ENCODE measurements at places on chromosomes 2 and 18.
A peak's percentile ranks its signal among the peaks of the same experiment; 100 is the strongest.

- peak; percentile 41 for DNase-seq
These were observed 74.2 kb downstream of the CDK15 start for GRCh38 chr2:201880579-201880978.

DNA sequence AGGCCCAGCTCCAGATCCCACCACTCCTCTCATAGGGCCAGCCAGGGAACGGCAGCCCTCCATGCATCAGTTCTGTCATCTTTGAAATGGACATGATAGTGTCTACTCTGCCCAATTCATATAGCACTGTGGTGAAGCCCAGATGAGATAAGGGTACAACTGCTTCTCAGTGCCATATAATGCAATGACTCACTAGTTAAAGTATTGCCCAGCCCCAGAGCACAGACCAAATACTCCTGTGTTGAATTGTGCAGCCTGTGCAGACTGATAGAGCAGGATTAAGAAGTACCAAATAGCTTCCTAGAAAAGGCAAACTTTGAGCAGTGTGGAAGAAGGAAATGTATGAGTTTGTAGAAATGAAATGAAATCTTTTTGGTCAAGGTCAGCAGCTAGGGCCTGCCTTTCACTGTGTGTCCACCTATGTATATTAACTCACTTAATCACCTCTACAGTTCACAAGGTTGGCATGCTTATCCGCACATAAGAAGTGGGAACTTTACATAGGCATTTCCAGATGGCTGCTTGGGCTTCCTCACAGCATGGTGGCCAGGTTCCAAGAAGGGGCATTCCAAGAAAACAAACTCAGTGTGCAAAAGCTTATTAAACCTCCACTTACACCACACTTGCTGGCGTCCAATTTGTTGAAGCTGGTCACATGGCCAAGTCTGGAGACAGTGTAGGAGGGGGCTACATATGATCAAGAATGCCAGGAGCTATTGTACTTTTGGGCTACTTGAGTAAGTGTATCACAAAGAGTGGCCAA lies 102.8 kb upstream of the COPS8 start:
- no peak for DNase-seq

DNA sequence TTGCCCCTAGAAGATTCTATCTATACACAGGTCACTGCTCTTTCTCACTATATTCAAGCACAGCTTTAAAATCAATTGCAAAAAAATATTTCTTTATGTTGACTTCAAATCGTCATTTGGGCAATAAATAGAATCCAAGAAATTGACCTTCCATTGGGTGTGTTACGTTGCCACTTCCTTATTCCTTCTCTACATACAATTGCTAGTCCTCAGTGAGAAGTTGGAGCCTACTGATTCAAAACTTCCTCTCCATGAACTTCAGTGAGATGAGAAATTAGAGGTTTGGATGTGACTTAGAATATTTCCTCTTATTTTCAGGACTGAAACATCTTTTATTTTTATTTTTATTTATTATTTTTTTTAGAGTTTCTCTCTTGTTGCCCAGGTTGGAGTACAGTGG lies 40.3 kb downstream of the PMAIP1 start:
- no peak for DNase-seq

DNA sequence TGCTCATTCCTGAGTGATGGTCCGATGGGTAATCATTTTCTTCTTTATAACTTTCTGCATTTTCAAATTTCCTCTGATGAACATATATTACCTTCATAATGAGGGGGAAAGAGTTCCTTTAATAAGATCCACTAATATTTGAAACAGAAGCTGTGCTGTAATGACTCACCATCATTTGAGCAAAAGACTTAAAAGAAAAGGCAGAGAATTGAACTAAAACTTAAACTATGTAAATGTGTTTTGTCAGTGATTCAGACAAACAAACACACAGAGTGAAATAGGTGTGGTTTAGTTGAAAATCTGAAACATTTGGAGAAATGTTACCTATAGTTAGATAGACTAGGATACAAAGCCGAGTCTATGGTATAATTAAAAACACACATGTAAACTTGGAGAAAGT lies 209.6 kb downstream of the STK39 start:
- no peak for DNase-seq

DNA sequence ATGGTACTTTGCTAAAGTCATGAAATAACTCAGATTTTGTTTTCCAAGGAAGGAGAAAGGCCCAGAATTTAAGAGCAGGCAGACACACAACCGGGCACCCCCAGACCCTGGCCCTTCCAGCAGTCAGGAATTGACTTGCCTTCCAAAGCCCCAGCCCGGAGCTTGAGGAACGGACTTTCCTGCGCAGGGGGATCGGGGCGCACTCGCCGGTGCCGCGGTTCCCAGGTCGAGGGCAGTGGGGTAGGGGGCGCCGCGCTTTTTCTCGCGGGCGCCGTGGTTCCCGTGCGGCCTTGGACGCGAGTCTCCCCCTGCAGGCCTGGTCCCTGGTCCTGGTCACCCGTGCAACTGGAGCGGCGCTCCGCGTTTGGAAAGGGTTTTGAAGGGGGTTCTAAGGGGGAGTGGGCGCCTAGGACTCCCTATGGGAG lies 1.2 kb downstream of the ZNF236 start:
- peak; percentile 33 for DNase-seq

DNA sequence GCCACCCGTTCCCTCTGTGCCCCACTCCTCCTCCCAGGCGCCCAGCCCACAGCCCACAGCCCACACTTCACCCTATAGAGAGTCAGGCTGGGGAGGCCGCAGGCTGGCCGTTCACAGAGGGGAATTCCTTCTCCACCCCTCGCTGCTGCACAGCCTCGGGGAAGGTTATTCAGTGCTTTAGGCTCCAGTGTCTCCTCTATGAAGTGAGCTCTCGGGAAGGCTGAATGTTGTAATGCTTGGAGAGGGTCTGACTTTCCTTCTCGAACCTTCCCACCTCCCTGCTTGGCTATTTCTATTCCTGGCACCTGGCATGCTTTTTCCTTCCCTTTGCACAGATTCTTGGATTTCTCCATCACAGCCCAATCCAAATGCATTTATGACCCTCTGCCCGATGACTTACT lies 62.5 kb upstream of the SMAD7 start:
- DNase-seq: no peak

- peak; percentile 31 for DNase-seq
These were observed 5.9 kb upstream of the CERS6 start for GRCh38 chr2:168450171-168450570.

DNA sequence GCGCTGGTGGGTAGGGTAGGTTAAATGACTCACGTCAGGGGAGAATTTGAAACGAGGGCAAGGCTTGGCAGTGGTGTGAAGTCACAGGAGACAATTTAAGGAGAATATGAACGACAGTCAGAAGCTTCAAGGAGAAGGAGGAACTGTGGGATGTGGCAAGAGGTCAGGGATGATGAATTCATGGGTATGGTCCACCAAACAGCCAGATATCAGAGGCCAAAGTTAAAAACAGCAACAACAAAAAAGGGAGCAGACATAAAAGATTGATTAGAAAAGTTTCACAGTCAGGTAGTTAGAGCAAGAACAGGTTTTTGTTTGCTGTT lies 1.4 kb upstream of the ZNF396 start:
- no peak for DNase-seq

- DNase-seq: no peak
These were observed 46.0 kb downstream of the NPAS2 start for GRCh38 chr2:100865816-100866460.

DNA sequence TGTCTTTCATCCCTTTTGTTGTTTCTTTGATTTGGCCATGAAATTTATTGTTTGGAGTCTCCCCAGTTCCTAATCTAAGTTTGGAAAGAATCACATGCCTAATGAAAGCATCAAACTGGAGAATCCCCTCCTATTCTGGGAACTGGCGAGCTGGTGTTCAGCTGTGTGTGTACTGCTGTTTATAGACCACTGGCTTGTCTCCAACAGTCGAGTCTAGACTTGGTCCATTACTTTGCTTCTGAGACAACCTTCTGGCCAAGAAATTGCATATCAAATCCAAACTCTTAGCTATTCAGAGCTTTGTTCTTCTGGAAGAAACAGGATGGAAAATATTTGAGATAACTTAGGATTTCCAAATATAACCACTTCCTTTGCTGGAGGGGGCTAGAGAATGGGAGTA lies 111.5 kb upstream of the THSD7B start:
- DNase-seq: no peak

DNA sequence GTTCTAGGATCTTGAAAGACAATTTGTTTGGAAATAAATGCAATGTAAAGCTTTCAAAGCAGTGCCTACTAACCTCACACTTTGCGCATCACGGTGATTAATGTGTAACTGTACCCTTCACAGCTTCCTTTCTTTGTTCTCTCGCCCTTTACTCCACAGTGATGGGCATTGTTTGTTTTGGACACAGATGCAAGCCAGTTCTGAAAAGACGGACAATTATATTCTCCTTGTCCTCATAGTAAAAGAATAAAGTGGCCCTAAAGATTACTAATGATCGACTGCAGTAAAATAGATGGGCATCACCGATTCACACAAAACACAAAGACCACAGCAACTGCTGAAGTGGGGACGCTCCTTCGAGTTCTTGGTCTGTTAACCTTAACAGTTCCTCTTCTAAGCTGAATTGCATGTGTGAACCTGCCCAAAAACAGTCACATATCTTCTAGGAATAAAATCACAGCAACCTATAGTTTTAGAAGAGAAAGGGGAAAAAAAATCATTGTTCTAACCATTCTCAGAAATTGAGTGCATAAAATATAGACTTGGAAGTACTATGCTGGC lies 7.7 kb downstream of the L3MBTL4 start:
- DNase-seq: no peak

DNA sequence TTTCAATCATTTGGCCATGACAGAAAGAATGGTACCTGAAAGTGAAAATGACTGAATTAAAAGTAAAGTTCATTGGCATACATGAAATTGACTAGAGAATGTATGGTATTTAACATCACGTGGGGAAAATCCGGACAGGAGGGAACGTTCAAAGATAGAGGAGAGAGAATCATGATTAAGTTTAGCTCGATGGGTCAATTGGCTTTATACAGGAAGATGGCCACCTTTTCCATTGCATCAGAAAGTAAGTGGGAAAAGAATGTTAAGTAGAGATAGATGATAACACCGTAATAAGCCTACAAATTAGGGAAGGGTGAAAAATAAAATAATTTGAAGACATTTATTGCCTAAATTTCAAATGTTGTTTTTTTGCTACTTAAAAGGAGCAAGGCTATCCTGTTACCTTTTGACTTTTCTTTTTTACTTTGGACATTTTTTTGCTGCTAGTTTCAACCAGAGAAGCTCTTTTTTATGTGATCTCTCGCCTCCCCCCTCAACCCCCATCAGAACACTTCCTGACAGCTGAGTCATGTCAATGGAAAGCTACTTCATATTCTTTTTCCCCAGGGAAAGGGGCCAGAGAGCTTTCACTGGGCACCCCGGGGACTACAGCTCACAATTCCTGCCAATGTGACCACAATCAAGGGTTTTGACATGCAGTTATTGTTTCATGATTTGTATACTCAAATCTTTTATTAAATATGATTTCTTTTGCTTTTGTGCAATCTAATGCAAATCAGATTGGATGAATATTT lies 767 bp upstream of the CCDC102B start:
- DNase-seq: no peak

DNA sequence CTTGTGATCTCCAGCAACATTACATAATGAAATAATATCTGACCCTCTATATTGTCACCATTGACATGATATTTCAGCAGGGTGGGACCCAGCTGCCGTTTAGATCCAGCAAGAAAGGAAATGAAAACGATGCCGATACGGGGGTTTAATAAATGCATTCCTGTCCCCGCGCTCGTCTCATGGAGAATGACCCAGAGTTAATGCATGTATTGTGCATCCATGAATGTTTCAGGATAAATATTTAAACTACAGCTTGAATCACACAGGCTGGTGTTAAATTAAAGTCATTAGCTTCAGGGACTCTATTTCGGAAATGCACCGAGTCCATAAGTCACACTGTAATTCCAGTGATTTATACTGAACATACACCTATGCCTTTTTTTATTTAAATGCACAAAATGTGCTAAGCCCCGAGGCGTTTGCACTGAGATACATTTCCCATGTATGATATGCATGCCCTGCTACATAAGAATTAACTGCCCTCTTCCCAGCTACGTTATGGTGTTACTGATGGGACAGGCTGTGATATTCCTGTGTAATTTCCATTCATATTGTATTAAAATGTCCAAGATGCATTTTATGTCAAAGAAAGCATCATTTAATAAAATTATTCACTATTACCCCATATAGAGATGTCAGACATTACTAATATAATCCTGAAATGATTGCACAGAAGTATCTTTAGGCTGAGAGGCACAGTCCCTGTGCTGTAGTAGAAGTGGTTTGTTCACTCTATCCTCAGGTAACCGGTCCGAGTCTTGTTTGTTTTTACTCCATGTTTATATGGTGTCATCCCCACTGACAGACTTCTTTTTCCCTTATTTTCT lies 109.3 kb upstream of the ZNF516 start:
- no peak for DNase-seq

DNA sequence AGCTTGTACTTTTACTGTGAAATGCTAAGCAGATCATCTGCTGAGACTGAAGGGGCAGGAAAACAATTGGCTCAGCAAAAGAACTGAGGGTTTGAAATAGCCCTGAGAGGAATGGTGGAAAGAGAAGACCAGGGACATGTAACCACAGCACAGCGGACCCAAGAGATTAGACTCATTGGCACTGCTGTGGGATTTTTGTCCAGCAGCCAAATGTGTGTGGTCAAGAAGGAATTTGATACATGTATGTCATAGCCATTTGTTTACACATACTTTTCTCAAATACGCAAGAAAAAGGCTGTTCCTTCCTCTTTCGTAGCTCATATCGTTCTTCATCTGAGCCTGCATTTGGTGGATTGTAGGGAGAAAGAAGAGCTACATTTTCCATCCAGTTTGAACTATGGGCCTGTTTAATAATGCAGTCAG lies 73.8 kb downstream of the TRABD2A start:
- DNase-seq: no peak

DNA sequence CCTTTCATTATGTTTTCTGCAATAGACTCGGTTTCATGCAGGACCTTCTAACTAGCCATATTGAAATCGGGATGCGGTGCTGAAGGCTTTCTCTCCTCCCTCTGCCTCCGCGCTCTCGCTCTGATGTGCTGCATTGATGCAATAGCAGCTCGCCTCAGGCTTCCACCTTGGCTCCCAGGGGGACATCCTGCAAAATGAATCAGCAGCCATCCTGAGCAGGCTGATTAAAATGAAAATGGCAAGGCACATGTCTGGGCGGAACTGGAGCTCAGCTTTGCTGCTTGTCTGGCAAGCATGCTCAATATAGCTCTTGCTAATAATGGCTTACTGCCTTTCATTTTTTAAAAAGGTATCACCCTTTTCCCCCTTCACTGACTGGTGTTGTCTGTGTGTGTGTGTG lies 806 bp upstream of the MYT1L start:
- DNase-seq: no peak

GRCh38 chr18:3153107-3153704 lies 66.6 kb downstream of the MYOM1 start:
- DNase-seq: no peak

- DNase-seq: peak; percentile 93
These were observed 26.8 kb upstream of the MYO1B start for GRCh38 chr2:191218292-191218898.

GRCh38 chr2:19667085-19667484 lies 234.7 kb downstream of the TTC32 start:
- peak; percentile 0 for DNase-seq

Measured in Kasumi-1 (cell line).